Smooth muscle cell of the brain vasculature (primary cell): ENCODE measurements at places on chromosomes 4 and X.

DNA sequence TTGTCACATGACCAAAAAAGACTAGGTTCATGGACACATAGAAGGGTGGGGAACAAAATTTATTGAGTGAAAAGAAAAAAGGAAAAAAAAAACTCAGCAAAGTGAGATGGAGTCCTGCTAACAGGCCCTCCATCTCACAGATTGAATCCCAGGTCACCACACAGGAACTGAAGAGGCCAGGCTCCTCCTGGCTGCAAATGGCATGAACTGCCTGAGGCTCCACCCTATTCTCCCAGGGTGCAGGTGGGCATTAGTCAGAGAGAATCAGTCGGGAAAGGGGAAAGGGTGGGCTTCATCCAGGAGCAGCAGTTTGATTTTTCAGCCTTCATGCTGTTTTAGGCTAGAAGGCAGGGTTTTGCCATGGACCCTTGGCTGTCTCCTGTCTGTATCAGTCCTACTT is 128.5 kb upstream of the GRID2 start:
- DNase-seq, result no peak

DNA sequence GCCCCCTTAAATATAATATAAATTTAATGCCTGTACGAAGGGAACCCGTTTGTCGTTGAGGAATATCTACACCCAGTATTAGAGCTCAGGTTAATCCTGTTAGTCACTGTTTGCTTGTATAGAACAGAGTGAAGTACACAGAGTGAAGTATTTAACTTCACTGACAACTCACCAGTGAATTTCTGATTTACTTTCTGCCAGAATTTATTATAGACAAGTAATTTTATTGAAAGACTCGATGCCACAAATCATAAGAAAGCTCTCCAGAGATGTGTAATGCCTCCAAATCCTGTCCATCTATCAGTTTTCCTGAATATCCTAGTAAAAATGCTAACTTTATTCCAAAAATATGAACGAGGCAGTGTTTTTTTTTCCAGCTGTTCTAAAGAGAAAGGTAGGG is 1.6 kb downstream of the GAB1 start:
- DNase-seq, result no peak

GRCh38 chr4:94551643-94552564 is 100.2 kb downstream of the PDLIM5 start:
- no peak for DNase-seq

- DNase-seq, result no peak
These were observed 17.8 kb downstream of the PSAPL1 start for GRCh38 chr4:7416745-7417432.

DNA sequence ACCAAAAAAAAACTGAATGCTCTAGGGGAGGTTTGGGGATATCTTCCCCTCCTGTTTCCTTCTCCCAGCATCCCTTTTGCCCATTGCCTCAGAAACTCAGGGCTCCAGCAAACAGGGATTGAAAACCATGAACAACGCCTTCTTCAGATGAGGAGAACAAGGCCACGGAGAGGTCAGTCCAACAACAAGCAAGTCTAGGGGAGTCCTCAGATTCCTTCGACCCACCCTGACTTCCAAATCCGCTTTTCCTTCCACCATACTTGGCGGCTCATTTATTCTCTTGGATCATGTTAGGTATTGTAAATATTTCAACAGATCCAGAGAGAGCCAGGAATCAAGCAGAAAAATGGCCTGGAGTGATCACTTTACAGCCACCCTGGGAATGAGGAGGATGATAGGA is 21.9 kb downstream of the REELD1 start:
- DNase-seq, result no peak

DNA sequence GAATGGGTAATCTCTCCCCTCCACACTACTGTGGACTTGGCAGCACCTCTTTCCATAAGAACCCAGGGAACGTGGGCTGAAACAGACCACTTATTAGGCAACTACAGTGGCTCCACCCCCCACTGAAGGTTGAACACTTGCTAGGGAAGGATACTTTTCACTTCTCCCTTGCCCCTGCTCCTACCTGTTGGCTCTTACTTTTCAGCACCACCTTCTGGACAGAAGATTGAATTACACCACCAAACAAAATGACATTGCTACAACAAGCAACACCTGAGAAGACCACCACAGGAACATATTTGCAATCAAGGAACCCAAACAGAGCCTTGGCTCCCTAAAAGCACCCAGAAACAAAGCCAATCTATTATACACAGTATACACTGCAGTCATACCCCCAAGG is 132.1 kb upstream of the CXCL13 start:
- DNase-seq, result no peak

DNA sequence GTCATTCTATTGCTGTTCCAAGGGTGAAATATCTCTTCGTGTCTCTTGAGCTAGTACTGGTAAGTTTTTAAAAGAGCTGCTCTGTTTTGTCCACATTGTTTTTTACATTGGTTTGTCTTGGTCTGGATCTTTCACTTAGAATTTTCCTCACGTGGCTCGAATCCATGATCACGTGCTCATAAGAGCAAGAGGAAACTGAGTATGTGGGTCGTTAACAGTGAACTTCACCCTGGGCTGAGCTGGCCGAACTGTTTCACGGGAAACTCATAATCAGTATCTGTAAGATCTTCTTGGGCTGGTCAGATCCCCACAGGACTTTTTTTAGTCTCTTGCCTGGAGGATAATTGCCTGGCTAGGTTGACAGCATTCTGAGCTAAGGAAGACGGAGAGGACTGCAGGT is 77.8 kb upstream of the HELT start:
- DNase-seq, result no peak

- DNase-seq, result no peak
These were observed 12.2 kb downstream of the NOCT start for GRCh38 chr4:139027776-139028175.

GRCh38 chrX:38087594-38087993 is 81.2 kb downstream of the SYTL5 start:
- no peak for DNase-seq

DNA sequence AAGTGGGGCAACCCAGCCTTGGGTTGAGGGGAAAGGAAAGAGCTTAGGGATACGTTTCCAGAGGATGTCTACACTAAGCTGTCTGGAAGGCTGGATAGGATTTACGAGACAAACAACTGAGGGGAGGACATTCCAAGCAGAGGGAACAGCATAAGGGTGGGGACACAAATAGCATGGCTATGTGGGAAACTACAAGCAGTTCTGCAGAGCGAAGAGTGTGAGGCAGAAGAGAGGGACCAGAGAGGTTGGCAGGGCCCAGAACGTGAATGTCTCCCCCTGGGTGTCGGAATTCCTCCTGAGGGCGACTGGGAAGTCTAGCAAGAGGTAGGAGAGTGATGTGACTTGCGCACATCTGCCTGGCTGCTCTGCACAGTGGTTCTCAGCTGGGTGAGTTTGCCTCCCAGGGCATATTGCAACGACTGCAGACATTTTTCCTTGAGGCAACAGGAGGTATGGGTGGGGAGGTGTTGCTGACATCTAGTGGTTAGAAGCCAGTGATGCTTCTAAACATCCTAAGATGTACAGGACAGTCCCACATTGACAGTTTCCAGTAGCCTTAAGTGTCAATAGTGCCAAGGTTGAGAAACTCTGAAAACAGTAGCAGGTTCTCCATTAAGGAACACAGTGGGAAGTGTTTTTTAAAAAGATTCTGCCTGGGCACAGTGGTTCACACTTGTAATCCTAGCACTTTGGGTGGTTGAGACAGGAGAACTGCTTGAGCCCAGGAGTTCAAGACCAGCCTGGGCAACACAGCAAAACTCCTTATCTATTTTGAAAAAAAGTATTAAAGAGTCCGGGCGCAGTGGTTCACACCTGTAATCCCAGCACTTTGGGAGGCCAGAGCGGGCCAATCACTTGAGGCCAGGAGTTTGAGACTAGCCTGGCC is 9.2 kb downstream of the NDUFA1 start:
- DNase-seq, result no peak

- no peak for DNase-seq
These were observed 161.0 kb downstream of the SHOX start for GRCh38 chrX:791479-792034.

DNA sequence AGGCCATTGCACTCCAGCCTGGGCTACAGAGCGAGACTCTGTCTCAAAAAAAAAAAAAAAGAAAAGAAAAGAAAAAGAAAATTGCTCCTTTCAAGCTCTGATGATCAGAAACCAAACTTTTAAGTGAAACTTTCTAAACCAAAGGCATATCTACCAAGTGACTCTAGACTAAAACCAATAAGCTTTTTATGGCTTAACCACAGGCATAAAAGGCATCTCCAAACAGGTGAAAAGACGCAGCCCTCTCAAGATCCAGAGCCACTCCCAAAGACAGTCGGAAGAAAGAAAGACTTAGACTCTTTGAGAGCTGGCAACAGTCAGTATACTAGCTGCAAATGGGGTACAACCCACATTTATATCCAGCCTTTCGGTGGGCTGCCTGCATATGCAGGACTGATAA is 117.1 kb upstream of the AP1S2 start:
- DNase-seq, result no peak

GRCh38 chrX:11784543-11784942 is 26.5 kb downstream of the MSL3 start:
- DNase-seq, result no peak

- DNase-seq, result no peak
These were observed 438.2 kb upstream of the PCDH7 start for GRCh38 chr4:30281986-30282385.

GRCh38 chr4:152920768-152921167 is 15.4 kb upstream of the FHDC1 start:
- DNase-seq, result no peak

GRCh38 chr4:3365326-3365725 is 72.5 kb downstream of the RGS12 start:
- no peak for DNase-seq

GRCh38 chrX:109939498-109939897 is 63.4 kb upstream of the TMEM164 start:
- no peak for DNase-seq

GRCh38 chr4:110597582-110597981 is 25.3 kb downstream of the PITX2 start:
- no peak for DNase-seq

DNA sequence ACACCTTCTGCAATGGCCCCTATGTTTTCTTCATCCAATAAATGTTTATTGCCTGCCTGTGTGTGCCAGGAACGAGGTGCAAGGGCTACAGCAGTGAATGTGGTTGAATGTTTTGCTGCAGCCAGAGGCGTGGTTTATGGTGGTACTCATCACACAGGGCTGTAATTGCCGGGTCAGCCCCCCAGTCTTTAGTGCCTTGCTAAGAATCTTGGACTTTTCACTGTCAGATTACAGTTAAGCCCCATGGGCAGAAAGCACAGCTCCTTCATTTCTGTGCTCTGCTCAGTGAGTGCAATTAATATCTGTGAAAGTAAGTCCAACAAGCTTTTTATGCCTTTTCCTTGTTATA is 67.8 kb downstream of the TAPT1 start:
- no peak for DNase-seq

DNA sequence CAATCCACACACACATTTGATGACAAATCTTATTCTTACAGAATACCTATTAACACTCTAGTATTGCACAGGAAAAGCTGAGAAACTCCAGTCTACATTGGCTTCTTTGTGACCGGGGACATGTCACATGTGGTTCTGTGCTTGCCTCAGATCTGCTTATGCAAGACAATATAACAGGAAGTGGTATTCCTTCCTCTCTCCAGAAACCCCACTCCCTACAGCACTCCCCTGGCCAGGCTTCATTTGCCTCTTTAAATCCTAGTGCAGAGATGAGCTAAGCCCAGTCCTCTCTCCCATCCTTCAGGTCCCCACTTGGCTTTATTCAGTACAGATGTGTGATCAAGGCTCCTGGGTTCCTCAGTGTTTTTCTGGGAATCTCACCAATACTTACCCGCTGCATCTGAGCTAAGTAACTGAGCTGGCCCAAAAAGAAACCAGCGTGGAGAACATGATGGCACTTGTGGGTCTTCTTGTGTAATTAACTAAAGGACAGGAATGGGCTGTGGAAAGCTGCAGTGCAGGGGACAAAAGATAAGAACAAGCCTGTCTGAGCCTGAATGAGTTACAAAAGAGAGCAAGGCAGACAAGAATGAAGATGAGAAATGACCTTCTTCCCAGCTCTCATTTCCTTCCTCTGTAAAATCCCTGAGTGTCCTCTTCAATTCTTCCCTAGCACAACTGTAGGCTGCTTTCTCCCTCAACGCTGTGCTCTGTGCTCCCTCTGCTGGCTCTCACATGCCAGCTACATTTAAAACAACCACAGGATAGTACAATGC is 105.6 kb downstream of the HNRNPD start:
- DNase-seq, result peak; percentile 24

- DNase-seq, result no peak
These were observed 2.2 kb upstream of the MGARP start for GRCh38 chr4:139282065-139282720.

DNA sequence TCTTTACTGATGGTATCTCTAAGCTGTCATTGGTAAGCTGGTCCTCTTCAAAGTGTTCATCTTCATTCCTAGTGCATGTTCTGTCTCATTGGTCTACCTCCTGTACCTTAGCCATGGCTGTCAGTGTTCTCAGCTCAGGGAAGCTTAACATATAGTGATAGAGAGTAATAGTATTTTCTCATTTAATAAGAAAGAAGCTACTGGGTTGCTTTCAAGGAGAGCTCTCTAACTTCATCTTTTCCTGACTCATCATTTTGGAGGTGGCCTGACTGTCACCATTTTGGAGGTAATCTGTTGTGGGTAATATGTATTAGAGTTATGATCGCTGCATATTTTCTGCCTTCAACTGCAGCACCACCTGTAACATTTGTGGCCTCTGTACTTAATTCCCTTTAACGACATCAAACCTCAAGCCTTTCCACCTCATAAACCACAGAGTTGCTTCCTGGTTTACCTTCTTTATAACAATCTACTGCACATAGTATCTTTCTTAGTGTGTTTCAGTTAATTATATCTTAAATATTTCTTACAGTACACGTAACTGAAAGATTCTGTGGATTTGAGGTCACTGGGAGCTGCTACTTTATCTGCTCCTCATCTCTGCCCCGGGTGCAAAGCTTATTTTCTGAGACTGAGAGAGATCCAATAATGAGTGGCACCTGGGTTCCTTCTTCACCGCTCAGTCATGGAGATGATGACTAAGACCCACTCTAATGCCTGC is 474.0 kb upstream of the TECRL start:
- DNase-seq, result no peak
